ENCODE measurements at places on chromosomes 3 and 15.

DNA sequence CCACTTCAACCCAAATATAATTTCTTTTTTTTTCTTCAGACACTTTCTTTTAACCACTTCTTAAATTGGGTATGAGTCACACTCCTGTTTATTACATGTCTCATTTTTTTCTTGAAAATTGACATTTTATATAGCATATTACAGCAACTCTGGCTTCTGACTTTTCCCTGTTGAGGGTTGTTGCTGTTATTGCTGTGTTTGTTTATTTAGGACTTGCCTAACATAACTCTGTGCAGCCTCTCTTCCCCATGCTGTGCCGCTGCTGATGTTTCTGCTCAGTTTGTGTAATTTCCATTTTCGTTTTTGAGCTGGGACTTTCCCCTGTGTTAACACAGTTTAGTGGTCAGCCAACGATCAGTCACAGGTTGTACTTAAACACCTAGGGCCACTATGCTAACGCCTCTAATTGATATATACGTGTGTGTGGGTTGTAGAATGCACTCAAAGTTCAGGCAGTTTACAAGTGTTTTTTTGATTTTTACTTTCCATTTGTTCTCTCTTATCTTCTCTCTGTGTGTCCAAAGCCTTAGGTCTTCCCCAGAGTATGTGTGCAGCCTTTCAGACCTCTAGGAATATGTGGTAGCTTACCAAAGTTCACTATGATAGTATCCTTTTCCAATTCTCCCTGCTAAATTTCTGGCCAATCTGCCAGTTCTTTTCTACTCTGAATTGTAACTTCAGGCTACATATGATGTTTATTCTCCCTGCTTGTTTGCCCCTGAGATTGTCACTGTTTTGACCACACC lies 337.2 kb downstream of the ZBTB20 start:
- no peaks in the 10 kb centered on the region for H3K27me3 ChIP-seq
- H3K4me3 ChIP-seq, result peak overlapping the region; percentile 23
- H3K4me1 ChIP-seq, result 0 out of 2 replicates have a peak, but pooled peaks cover 5% of the 10 kb centered on the region
- H3K36me3 ChIP-seq, result no peaks in the 10 kb centered on the region
- peak; percentile 82 for DNase-seq

DNA sequence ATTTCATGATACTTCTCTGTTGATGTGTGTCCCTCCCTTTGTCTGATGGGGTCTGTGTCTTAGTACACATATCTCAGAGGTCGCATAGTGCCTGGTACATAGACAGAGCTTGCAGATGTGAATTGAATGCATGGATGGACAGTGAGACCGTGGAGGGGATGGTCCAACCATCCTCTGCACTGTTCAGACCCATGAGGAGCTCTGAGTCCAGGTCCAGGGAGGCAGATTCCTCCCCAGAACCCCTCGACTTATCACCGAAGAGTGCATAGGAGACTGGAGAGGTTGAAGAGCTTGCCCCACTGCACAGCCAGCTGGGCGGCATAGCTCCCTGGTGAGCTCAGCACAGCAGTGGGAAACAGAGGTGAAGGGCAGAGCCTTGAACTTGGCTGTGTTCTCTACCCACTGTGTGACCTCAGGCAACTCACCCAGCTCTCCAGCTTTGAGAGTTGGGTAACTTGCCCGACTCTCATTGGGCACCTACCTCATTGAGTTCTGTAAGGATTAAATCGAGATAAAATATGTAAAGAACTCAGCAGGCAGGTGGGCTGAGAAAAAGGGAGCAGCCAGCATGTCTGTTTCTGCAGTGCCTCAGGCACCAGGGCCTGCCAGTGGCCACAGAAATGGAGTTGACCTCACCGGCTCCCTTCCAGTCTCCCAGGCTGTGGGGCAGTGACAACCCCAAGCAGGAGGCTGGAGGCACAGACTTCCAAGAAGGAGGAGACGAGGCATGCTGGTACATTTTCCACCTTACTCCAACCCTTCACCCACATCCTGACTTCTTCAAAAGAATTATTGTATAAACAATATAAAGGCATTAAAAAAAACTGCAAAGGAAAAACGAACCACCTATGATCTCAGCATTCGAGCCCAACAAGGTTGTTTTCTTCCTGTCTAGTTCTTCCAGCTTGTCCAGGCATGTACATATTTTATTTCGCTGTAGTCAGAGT lies 54.1 kb upstream of the TFRC start:
- H3K27ac ChIP-seq, result no peak overlapping the region
- H3K4me3 ChIP-seq, result no peak overlapping the region
- no peaks in the 10 kb centered on the region for H3K4me1 ChIP-seq
- no peaks in the 10 kb centered on the region for H3K27me3 ChIP-seq

- no peak for DNase-seq
- H3K4me1 ChIP-seq, result no peaks in the 10 kb centered on the region
- no peak overlapping the region for H3K4me3 ChIP-seq
- no peak overlapping the region for H3K27ac ChIP-seq
Observed at GRCh38 chr3:171001957-171002694, 24.4 kb downstream of the SLC2A2 start.

GRCh38 chr3:196423044-196423781 lies 9.0 kb downstream of the UBXN7 start:
- no peak overlapping the region for H3K27ac ChIP-seq
- H3K36me3 ChIP-seq, result no peaks in the 10 kb centered on the region
- H3K4me3 ChIP-seq, result no peak overlapping the region
- H3K27me3 ChIP-seq, result no peaks in the 10 kb centered on the region
- DNase-seq, result peak; percentile 15
- no peaks in the 10 kb centered on the region for H3K4me1 ChIP-seq

DNA sequence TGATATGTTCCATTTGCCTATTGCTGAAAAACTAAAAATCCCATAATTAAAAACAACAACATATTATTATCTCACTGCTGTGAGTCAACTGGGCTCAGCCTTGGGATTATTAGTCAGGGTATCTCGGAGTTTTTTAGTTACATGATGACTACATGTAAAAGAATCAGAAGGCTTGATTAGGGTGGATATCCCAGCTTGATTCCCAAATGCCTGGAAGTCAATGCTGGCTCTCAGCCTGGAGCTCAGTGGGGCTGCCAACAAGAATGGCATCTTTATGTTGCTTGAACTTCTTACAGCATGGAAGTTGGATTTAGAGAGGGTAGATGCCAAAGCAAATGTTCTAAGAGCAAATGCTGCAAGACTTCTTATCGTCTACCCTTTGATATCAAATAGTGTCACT lies 278.5 kb downstream of the PLOD2 start:
- no peak overlapping the region for H3K4me3 ChIP-seq
- no peaks in the 10 kb centered on the region for H3K36me3 ChIP-seq
- no peaks in the 10 kb centered on the region for H3K4me1 ChIP-seq
- no peaks in the 10 kb centered on the region for H3K27me3 ChIP-seq
- DNase-seq, result no peak

GRCh38 chr15:43204016-43204901 lies 16.6 kb downstream of the EPB42 start:
- peak; percentile 39 for DNase-seq
- H3K4me1 ChIP-seq, result no peaks in the 10 kb centered on the region
- no peak overlapping the region for H3K27ac ChIP-seq
- no peaks in the 10 kb centered on the region for H3K27me3 ChIP-seq

DNA sequence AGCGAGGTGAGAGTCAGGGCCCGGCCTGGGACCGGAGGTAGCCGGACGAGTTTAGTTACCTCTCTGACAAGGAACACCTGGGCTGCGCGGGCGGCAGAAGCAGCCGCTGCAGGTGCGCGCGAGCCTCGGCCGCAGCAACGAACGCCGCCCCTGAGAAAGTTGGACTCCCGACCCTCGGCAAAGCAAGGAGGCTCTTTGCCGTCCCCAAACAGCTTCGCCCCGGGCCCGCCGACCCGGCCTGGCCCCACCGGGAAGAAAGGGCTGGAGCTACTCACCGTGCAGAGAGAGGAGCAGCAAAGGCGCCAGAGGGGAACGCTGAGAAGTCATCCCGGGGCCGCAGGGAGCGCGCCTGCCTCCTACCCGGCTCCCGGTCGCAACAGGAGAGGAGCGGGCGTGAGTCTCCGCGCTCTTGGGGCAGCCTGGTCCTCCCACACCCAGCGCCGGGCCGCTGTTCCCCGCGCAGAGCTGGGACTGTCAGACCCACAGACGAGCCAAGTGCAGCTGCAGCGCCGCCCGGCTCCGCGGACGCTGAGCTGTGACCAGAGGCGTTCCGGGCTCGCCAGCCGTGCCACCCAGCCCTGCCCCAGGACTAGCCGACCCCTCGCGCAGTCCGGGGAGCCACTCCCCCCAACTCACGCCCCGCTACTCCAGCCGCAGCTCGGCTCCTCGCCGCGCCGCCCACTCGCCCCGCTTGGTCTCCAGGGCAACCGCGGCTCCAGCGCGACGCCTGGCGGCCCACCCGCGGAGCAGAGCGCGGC lies at the start of gene IGSF11:
IGSF11 (minus strand) TSS at position 591 of the 758 bp plus-strand sequence; CDS start at position 327, 264 bp downstream.
- H3K27ac ChIP-seq, result peak within 1 kb of the TSS; percentile 67
- H3K27me3 ChIP-seq, result no peaks in the 10 kb centered on the region
- peaks cover 12% of the 10 kb centered on the region for H3K4me1 ChIP-seq
